ENCODE measurements at places on chromosomes 5 and 9. TPM values are rescaled to one million over a fixed set of nuclear protein-coding genes. Genes with fewer than 3 reads are reported as not detected.

C9orf152 gene
- total RNA-seq: not detected

HTR1A gene
- not detected for total RNA-seq

ITGA1 gene
- 7.6 TPM for total RNA-seq

DMRT2 gene
- not detected for total RNA-seq

PCDHGB3 gene
- 1.8 TPM for total RNA-seq

RNF208 gene
- 0.21 TPM for total RNA-seq

CKS2 gene
- 25.5 TPM for total RNA-seq

SOX30 gene
- total RNA-seq: 0.47 TPM

UBAP2 gene
- total RNA-seq: 14.1 TPM

LCN9 gene
- total RNA-seq: not detected

DNA sequence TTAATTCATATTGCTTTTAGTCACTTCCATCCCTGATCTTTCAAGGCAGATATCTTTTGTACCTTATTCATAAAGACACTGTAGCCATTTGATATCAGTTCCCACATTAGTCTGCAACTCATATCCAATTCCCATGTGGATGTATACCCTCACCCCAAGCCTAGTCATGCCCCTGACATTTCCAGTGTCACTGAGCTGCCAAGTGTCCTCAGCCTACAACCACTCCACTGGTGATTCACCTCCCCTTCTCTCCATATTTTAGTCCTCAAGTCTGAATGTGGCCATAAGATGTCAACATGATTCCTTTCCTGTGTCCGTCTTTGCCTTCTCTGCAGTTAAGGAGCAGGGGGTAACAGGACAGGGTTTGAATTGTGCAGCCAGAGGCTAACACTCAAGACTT lies 346.9 kb downstream of the RAB3C start:
- no peak for DNase-seq

- DNase-seq: no peak
Measured at GRCh38 chr5:68148096-68148495, 67.5 kb upstream of the PIK3R1 start.

GRCh38 chr5:758698-759053 lies 25.9 kb downstream of the ZDHHC11B start:
- no peak for DNase-seq

- no peak for DNase-seq
Measured at GRCh38 chr9:78210841-78211301, 25.0 kb upstream of the CEP78 start.

DNA sequence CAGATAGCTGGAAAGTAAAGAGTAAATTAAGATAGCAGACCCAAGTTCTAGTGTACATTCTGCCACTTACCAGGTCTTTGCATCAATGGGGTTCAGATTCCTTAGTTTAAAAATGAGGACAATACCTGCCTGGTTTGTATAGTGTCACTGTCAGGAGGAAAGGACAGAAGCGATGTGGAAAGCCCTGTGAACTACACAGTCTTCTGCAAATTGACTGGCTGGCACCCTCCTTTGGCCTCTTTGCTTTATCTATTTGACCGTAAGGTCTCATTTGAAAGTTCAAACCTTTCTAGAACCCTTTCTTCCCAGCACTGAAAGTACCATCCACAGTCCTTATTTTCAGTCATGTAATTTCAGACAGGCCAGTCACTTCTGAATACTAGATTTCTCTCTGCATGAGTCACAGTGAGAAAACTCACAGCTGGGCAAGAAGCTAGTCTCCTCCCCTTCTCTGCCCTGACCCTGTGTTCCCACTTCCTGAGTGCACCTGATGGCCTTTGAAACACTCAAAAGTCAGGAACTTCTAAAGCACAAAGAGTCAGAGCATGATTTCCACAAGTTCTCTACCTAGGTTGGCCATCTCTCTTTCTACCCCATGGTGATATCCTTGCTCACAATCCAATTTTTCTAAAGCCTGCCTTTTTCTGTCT lies 91.3 kb upstream of the RASEF start:
- DNase-seq: peak; percentile 26

- no peak for DNase-seq
Measured at GRCh38 chr5:35484241-35484640, 133.4 kb upstream of the SPEF2 start.

DNA sequence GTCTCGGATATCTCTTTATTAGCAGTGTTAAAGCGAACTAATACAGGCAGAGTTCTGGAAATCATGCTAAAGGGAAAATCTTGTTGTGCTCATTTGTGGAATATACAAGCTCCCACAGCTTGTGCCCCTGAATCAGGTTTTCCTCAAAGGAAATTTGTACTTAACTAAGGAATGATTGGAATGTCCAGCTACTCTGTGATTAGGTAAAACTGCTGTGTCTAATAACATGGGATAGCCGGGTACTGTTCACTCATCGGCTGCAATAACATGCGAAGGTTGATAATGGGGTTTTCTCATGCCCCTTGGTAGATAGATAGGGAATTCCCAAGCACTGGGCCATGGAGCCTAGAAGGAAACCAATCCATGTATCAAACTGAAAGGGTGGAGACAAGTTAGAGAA lies 306.7 kb downstream of the NR2F1-AS1 start:
- no peak for DNase-seq

DNA sequence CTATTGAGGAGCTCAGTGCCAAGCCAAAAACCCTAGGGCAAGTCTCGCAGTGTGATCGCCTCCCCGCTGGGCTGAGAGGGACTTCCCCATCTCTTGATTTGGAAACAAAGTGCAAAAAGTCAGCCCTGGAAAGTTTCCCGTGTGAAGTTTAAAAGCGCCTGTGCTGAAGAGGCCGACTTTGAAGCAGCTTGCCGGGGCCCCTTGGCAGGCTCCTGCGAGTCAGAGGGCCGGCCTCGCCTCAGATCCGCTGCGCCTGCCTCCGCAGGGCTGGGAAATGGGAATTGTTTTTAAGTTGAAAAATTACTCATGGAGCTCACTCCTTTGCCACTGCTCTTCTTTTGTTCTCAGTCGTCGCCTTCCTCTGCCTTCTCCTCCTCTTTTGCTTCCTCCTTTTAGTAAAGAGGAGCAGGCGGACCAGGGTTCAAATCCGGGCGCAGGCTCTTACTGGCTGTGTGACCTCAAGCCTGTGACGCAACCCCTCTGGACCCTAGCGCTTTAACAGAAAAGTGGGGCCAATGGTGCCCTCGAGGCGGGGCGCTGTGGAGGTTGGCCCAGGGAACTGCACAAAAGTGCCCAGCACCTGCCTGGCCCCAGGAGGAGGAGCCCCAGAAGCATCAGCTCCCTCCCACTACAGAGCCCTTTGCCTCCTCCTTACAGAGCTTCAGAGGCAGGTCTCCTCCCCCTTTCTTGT lies 14.7 kb upstream of the LHX2 start:
- no peak for DNase-seq

GRCh38 chr5:160640406-160640805 lies 211.6 kb downstream of the ATP10B start:
- DNase-seq: no peak

GRCh38 chr9:101618698-101619097 lies 23.9 kb upstream of the PPP3R2 start:
- DNase-seq: no peak

DNA sequence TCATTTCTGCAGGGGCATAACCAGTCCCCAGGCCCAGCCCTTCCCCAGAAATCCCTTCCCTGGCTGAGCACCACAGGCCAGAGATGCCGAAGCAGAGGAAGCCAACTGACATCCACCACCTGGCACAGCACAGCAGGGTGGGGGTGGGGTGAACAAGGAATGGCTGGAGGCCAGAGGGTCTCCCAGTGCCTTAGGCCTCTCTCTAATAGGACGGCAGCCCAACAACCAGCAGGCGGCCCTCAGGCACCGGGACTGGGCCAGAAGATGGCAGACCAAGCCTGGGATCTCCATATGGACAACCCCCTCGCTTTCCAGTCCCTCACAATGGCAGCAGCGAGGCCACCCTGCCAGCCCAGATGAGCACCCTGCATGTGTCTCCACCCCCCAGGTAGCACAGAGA lies 13.2 kb downstream of the PDLIM4 start:
- DNase-seq: no peak

DNA sequence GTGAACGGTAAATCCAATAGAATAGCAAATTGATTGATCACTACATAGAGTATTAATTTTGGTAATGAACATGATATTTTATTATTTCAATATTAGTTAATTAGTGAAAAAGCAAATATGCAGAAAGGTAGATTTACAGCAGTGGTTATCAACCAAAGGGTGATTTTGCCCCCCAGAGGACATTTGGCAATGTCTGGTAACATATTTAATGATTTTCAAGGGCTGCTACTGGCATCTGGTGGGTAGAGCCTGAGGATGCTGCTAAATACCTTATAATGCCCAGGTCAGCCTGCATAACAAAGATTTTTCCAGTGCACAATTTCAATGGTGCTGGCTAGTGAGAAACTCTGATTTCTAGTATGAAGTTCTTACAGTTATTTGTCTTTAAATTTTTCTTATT lies 1313.7 kb downstream of the PTPRD start:
- DNase-seq: no peak

- peak; percentile 40 for DNase-seq
Measured at GRCh38 chr5:159343295-159344094, 13.2 kb upstream of the IL12B start.

DNA sequence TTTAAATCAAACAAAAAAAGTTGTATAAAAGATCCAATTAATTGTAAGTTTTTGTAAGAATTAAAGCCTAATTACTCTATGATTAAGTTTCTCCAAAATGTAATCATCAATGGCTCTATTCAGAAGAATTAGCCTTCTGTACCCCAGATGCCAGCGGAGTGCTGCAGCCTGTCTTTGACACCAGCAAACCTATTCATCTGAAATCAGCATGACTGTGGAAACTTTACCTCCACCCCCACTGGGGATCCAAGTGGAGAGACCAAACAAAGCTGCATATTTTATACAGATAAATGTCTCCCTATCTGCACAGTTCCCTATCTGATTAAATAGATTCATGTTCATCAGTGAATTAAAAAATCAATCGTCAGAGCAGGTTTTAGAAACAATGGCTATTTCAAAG lies 426.8 kb downstream of the KIAA0825 start:
- no peak for DNase-seq

- peak; percentile 70 for DNase-seq
Measured at GRCh38 chr9:97773723-97774122, 76.6 kb upstream of the XPA start.

GRCh38 chr5:120734033-120734432 lies 269.9 kb downstream of the PRR16 start:
- peak; percentile 58 for DNase-seq

- no peak for DNase-seq
Measured at GRCh38 chr5:654071-654778, 38.9 kb downstream of the TPPP start.

DNA sequence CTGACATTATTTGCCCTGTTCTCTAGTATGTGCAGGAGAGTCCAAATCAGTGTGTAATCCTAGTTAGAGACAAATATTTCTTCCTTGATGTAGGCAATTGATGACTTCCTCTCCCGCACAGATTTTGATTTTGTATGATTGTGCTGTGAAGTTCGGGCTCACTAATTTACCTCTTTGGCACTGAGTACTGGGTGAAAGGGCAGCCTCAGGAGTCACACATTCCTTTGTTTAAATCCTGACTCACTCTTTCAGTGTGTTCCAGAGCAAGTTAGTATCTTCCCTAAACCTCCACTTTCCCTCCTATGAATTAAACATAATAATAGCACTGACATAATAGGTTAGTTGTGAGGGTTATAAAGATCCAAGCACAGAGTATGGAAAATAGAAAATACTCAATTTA lies 269.7 kb downstream of the ISL1 start:
- no peak for DNase-seq

- peak; percentile 48 for DNase-seq
Measured at GRCh38 chr5:180632768-180633167, 16.6 kb downstream of the FLT4 start.

GRCh38 chr5:181112476-181112875 lies 18.5 kb downstream of the OR2V1 start:
- no peak for DNase-seq

DNA sequence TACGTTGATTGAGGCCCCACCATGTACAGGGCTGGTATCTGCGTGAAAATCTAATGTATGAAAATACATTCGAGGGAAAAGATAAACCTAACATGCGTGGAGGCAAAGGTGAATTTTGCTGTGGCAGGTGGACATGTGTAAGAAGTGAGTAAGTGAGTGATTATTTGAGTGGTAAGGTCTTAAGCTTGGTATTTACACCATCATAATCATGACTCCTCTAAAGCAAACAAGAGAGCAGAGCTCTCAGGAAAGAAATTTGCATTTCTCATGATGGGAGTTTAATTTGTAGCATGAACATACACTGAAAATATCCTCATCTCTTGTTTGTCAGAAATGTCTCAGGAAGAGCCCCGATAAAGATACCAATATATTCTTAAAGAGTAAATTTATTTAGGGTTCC lies 260.6 kb downstream of the PSAT1 start:
- DNase-seq: no peak

- DNase-seq: no peak
Measured at GRCh38 chr9:74589576-74589975, 92.4 kb downstream of the RORB start.

DNA sequence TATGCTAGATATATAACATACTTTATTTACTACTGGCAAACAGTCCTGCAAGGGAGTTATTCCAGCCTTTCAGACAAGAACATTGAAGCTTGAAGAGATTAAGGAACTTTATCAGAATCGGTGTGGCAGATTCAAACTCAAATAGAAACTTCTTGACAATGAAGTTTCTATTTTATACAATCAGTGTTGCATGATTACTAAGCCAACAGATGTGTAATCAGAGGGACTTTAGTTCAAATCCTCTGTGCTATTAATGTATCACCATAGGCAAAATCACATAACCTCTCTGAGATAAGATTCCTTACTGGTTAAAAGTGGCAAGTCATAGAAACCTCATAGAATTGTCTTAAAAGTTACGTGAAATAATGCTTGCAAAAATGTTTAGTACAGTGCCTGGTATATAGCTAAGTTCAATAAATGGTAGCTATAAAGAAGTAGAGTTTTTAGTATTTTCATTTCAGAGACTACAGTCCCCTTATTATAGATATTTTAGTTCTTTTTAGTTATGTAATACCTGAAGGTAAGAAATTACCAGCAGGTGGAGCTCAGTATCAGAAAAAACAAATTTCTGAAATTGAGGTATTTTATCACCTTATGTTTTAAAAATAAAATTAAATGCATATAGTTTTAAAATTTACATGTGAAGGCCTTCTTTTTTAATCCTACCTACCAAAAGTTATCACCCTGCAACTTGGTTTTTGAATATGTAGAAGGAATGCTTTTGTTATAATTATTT lies 172.1 kb downstream of the FER start:
- no peak for DNase-seq

- no peak for DNase-seq
Measured at GRCh38 chr5:58793888-58794657, 211.2 kb downstream of the RAB3C start.

DNA sequence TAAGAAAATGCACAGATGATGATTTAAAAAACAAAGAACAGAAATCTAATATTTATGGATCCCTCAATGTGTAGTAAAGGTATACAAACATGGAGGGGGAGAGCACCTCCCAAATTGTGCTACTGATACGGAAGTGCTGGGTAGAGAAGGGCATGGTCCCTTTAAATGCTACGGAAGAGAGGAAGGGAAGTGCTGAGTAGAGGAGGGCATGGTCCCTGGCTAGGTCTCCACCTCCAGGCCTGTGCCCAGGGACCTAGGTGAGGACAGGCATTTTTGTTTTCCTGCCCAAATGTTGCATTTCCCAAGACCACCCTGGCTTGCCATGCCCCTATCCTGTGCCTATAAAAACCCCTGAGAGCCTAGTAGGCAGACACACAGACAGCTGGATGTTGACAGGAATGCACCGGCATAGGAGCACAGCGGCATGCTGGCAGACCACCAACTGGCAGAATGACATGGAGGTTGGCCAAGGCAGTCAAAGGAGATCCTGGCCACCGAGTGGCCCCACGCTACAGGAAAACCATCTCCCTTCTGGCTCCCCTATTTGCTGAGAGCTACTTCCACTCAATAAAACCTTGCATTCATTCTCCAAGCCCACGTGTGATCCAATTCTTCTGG lies 62.1 kb upstream of the SPDL1 start:
- DNase-seq: no peak

- no peak for DNase-seq
Measured at GRCh38 chr9:133035669-133036068, 4.9 kb downstream of the GTF3C5 start.

Data from myocyte (in vitro differentiated cells).